ENCODE measurements at places on chromosomes 11 and 22. TPM values are rescaled to one million over a fixed set of nuclear protein-coding genes. Genes with fewer than 3 reads are reported as not detected.

DNA sequence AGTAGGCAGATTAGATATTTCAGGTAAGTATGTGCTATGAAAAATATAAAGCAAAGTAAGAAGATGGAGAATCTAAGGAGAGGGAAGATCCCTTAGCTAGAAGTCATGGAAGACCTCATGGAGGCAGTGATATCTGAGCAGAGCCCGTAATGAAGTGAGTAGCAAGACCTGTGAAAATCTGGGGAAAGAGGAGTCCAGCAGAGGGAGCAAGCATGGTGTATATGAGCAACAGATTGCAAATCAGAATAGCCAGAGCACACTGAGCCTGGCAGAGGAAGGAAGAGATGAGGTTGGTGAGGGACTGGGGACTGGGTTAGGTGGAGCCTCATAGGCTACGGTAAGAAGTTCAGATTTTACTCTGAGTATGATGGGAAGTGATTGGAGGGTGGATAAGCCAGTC is 9.4 kb downstream of the LHFPL7 start:
- DNase-seq, result no peak
- no peaks in the 10 kb centered on the region for H3K27me3 ChIP-seq
- H3K4me1 ChIP-seq, result no peaks in the 10 kb centered on the region
- H3K4me3 ChIP-seq, result no peak overlapping the region
- no peak overlapping the region for H3K27ac ChIP-seq

- no peak overlapping the region for H3K4me3 ChIP-seq
- no peaks in the 10 kb centered on the region for H3K4me1 ChIP-seq
- H3K27me3 ChIP-seq, result no peaks in the 10 kb centered on the region
- no peak for DNase-seq
Measured at GRCh38 chr11:16512198-16512898, 156.0 kb upstream of the SOX6 start.

DNA sequence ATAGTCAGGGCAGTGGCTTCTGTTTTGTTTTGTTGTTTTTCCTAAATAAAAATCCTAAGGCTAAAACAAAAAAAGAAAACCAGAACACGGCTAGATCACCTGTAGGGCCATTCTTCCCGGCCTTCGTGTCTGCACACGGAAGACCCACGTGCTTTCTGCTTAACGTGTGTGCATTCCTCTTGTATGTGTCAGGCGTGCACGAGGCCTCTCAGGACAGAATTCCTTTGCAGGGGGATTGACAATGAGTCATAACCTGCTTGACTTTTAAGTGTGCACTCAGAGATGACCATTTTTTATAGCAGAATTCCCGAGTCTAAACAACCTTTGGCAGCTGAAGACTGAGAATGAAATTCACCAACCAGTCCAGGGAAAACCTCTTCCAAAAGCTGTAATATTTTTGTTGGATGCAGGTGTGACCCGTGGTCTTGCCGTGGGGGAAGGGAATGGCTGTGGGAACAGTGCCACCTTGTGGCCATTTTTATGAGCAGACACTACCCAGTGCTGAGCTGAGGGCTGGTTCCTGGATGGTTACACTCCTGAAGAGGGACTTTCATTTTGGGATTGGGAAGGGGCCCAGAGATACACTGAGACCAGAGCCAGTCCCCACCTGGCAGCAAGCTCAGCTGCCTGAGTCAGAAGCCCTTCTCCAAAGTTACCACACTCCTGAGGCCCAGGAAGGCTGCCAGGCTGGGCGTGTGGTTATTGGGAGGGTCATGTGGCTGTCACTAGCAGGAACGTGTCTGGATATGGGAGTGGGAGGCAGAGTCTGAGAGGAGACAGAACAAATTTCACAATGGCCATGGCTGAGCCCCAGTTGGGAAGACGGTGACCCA is 35.7 kb upstream of the DKK3 start:
- peak; percentile 95 for DNase-seq
- H3K36me3 ChIP-seq, result no peaks in the 10 kb centered on the region
- peaks cover 25% of the 10 kb centered on the region for H3K4me1 ChIP-seq
- H3K27ac ChIP-seq, result peak overlapping the region; percentile 79
- H3K27me3 ChIP-seq, result no peaks in the 10 kb centered on the region

- no peak for DNase-seq
- no peaks in the 10 kb centered on the region for H3K36me3 ChIP-seq
- H3K27me3 ChIP-seq, result no peaks in the 10 kb centered on the region
- H3K4me1 ChIP-seq, result peaks cover 4% of the 10 kb centered on the region
Measured at GRCh38 chr22:40385036-40385782, 14.8 kb downstream of the SGSM3 start.

DNA sequence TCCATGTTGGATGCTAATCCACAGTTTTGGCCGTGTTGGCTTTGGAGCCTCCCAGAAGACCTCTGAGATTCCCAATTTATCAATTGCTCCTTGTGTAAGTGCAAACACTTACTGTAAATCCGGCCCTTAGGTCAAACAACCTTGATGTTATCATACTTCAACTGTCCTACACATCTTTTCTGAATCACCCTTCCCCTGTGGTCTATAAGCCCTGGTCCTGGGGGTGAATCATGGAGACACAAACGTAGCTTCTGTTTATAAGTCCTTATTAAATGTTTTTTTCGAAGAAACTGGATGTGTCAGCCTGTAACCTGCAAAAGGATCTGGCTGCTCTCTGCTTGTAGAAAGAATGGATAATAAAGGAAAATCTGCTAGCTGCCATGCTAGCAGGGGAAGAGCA is 1.7 kb upstream of the IL10RA start:
- DNase-seq, result no peak
- H3K4me1 ChIP-seq, result peaks cover 15% of the 10 kb centered on the region
- no peaks in the 10 kb centered on the region for H3K36me3 ChIP-seq
- no peak overlapping the region for H3K27ac ChIP-seq

DNA sequence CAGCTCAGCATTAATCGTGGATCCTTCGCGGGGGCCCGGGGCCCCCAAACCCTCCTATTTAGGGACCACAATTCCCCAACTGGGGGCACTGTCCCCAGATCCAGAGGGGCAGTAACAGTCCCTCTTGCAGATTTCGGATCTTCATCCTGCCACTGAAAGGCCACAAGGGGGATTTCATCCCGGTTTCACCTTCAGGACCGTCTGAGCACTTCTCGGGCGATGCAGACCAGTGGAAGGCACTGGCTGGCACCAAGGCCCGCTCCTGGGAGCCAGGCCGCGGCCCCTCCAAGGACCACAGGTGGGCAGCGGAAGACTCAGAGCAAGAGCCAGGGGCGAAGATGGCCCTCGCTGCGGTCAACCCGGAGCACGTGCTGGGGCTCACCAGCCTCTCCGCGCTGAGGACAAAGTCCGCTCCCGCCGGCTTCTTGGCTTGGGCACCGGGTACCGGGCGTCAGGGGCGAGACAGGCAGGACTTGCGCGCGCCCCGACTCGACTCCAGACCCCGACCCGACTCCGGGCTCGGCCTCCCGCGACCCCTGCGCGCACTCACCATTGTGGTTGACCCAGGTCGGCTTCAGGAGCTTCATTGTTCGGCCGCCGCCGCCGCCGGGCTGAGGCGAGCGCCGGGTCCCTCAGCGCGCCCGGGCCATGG is 517 bp downstream of the HIRA start:
- no peak for DNase-seq
- H3K27me3 ChIP-seq, result no peaks in the 10 kb centered on the region
- peak overlapping the region; percentile 93 for H3K4me3 ChIP-seq
- H3K4me1 ChIP-seq, result peaks cover 30% of the 10 kb centered on the region

GRCh38 chr22:26912655-26913345 is 255.4 kb downstream of the MIAT start:
- H3K4me1 ChIP-seq, result no peaks in the 10 kb centered on the region
- peaks cover 10% of the 10 kb centered on the region for H3K27me3 ChIP-seq
- H3K36me3 ChIP-seq, result no peaks in the 10 kb centered on the region
- no peak overlapping the region for H3K4me3 ChIP-seq
- no peak overlapping the region for H3K27ac ChIP-seq
- no peak for DNase-seq

DNA sequence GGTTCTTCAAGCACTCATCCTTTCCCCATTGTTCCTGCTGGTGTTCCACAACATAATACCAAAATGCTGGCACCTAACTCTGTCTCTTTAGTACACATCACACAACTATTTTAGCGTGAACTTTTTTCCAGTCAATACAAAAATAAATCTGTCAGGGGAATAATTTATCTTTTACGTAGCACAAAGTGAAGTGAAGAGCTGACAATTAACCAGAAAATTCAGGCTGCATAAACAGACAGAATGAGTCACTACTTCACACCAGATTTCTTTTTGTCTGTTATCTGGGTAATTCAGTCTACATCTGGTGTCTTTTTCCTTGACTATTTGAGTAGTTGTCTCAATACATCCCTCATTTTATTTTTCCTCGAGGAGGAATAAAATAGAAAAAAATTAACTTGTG is 7.9 kb upstream of the ETS1 start:
- H3K4me3 ChIP-seq, result no peak overlapping the region
- no peak overlapping the region for H3K27ac ChIP-seq

TMEM191B gene
- total RNA-seq, result 0.36 TPM

OR8D4 gene
- not detected for total RNA-seq

DNA sequence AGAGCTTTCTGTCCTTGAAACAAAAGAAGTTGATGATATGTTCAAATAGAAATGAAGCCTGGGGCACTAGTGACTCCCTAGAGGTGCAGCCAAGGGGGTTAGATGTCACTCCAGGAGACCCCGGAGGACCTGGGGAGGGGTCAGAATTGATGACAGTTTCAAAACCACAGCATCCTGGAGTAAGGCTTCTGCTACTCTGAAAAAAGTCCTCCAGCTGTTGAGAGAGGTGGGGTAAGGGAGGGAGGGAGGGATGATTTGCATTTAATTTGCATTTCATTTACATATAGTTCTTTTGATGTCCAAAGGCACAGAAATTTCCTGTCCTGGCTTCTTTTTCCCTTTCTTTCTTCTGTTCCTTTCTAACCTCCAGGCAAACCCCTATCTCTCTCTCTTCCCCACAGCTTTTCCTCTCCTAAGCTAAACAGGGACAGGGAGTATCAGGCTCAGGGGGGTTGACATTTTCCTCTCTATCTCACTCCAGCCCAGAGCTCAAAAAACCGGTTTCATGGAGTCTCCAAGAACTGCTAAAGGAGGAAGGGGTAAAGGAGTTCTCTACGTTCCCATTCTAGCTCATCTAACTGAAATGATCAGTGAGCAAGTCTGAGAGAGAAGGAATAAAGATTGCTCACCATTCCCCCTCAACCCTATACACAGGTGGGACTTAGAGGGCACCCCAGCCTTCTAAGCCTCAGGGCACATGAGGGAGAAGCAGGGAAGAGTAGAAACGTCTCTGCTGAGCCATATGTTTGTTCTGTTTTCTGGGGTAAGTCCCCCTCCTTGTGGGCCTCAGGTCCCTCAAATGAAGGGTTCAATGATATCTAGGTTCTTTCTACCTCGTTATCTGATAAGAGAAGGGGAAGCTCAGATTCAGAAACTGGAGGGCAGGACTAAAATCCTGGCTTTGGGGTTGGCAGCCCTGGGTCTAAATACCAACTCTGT is 3.5 kb upstream of the POU2F3 start:
- H3K27me3 ChIP-seq, result peaks cover 42% of the 10 kb centered on the region
- no peak for DNase-seq
- no peaks in the 10 kb centered on the region for H3K36me3 ChIP-seq
- H3K4me1 ChIP-seq, result peaks cover 7% of the 10 kb centered on the region
- H3K27ac ChIP-seq, result no peak overlapping the region

NPTXR gene
- 3.9 TPM for total RNA-seq

TTLL1 gene
- total RNA-seq, result 4.3 TPM

GRCh38 chr11:3342709-3343108 is 36.2 kb downstream of the ZNF195 start:
- H3K36me3 ChIP-seq, result no peaks in the 10 kb centered on the region
- H3K27ac ChIP-seq, result no peak overlapping the region
- DNase-seq, result no peak
- H3K4me1 ChIP-seq, result no peaks in the 10 kb centered on the region
- H3K4me3 ChIP-seq, result no peak overlapping the region

DNA sequence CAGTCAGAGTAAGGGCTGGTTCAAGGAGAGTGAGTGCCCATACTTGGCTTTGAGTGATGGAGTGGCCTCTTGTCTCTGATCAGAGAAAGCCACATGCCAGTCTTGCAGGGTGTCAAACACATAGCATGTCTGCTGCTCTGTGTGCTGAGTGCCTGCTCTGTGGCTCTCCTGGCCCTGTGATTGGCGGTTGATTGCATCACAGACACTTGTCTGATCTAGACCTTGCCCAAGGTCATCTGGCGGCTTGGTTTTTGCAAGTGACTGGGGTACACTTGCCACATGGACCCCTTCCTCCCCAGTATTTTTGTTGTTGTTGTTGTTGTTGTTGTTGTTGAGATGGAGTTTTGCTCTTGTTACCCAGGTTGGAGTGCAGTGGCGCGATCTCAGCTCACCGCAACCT is 10.3 kb downstream of the OSBP2 start:
- H3K36me3 ChIP-seq, result no peaks in the 10 kb centered on the region
- no peaks in the 10 kb centered on the region for H3K4me1 ChIP-seq
- no peak overlapping the region for H3K27ac ChIP-seq
- H3K27me3 ChIP-seq, result no peaks in the 10 kb centered on the region

- DNase-seq, result no peak
- H3K27me3 ChIP-seq, result no peaks in the 10 kb centered on the region
- H3K27ac ChIP-seq, result no peak overlapping the region
- H3K36me3 ChIP-seq, result no peaks in the 10 kb centered on the region
Measured at GRCh38 chr22:48238966-48239365, 1476.5 kb downstream of the TBC1D22A start.

OR5W2 gene
- not detected for total RNA-seq
